ENCODE measurements at places on chromosomes 13 and 19.

- no peak for DNase-seq
Measured at GRCh38 chr19:33705860-33706259, 84.1 kb downstream of the CHST8 start.

GRCh38 chr13:105597573-105597972 is 937.9 kb downstream of the EFNB2 start:
- DNase-seq, result no peak

DNA sequence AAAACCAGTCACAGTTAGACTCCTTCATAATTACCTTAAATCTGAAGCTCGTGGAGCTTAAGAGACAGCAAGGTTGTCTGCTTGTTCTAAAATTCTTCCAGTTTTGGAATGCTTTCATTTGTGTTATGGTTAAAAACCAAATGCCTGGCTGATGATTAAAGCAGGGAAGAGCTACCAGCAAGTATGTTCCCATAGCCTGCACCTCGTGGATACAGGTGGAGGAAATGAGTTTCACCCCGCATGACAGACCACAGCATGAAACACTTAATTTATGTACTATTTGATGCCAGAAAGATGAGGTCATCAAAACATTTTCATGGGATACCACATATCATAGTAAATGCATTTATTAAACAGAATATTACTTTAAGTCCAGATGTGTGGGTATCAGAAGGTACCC is 416 bp upstream of the DOCK9 start:
- DNase-seq, result no peak

GRCh38 chr19:18670312-18670711 is 13.2 kb upstream of the CRTC1 start:
- DNase-seq, result no peak

- DNase-seq, result no peak
Measured at GRCh38 chr13:53920916-53921315, 892.3 kb downstream of the OLFM4 start.

DNA sequence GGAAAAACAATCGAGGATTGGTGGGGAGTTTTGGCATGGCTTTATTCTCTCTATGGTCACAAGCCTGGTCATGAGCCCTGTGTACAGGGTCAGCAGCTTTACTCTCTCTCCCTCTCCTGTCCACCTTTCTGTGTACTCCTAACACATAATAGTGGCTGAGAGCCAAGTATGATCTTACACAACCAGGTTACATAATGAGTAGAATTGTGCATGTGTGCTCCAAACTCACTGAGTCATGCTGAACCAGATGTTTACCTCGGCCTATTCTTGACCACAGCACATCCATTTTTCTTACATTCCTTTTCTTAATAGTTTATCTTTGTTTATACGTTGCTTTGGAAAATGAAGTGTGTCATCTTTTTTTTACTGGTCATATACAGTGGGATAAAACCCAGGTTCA is 53.1 kb downstream of the ZNF254 start:
- DNase-seq, result no peak

DNA sequence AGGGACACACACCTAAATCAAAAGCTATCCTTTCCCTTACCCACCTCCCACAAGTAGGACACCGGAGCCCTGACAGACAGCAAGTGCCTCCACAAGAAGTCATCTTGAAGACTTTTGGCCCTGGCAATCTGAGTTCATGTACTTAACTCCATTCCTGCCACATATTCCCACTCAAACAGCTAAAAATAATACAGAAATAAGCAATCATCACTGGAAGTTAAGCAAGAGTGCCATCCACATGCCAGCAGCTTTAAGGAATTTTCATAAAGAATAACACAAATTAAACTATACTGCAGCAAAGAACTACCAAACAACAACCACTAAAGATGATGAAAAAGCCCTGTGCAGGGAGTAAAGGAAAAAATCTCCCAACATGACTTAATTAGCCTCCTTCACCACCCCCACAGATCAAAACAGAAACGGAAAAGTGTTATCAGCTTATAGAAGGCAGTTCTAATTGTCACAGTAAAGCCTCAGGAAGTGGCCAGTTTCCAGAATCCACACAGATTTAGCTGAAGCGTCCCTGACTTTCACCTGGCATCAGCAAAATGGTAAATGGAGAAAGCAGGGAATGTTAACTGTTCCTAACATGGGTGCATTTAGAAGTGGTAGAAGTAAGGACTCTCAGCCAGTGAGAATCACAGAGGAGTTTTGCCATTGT is 343.9 kb downstream of the TBC1D4 start:
- DNase-seq, result no peak

GRCh38 chr13:38658906-38659305 is 28.0 kb upstream of the FREM2 start:
- DNase-seq, result no peak

GRCh38 chr13:41231786-41232185 is 31.6 kb downstream of the MTRF1 start:
- no peak for DNase-seq

- DNase-seq, result no peak
Measured at GRCh38 chr13:58773280-58773859, 1141.8 kb downstream of the PCDH17 start.

DNA sequence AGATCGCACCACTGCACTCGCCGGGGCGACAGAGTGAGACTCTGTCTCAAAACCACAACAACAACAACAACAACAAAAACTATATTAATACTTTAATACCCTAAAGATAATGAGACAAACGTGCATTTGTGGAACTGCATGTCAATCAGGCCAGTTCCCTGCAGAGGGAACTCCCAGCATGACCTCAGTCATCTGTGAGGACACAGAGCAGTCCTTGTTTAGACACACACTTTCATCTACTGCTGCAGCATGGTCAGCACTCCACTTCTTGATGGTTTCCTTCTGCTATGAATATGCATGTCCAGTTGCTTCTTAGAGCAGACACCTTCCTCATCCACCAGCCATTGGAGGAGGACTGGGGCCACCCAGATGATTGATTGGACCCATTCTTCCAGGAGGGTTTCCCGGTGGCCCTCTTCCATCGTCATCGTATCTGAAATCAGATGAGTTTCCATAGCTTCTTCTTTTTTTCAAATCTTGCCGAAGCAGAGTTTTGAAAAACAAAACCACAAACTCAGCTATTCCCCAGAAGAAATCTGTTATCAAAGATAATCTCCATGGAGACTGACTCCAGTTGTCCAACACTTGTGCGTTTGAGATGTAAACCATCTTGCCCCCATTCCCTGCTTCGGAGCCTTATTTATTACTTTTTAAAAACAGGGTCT is 26.5 kb downstream of the ZNF607 start:
- DNase-seq, result no peak

GRCh38 chr13:59963827-59964226 is 199.9 kb downstream of the DIAPH3 start:
- no peak for DNase-seq

- no peak for DNase-seq
Measured at GRCh38 chr19:48616491-48617056, 1.7 kb upstream of the FAM83E start.

DNA sequence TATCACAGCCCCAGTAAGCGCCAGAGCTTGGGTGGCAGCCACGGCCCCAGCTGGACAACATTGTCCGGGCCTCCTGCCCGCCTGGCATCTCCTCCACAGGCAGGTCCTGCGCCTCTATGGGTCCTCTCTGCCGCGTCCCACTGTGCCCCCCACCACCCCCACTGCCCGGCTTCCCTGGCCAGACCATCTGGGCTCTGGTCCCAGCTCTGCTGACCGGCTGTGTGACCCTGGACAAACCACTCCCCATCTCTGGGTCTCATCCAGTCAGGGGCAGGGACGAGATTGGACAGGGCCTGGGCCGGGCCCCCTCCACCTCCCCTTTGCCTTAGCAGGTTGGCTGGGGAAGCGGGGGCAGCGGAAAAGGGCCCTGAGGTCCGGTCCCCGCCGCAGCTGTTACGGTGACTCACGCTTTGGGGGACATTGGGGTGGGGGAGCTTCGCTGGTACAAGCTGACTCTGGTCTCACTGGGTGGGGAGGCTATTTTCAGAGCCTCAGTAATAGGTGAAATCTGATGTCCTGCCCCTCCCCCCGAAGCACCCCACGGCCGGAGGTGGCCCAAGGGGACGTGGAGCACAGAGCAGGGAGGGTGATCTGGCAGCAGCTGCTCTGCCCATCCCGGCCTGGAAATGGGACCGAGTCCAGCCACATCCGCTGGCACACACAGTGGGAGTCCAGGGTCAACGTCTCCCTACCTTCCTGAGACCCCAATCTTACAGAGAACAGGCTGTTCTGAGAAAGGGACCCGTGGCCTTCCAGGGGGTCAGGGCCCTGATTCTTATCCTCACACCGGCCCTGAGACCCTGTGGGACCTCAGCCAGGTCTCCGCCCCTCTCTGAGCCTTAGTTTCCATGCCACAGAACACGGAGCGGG is 9.1 kb downstream of the NFIC start:
- DNase-seq, result no peak

DNA sequence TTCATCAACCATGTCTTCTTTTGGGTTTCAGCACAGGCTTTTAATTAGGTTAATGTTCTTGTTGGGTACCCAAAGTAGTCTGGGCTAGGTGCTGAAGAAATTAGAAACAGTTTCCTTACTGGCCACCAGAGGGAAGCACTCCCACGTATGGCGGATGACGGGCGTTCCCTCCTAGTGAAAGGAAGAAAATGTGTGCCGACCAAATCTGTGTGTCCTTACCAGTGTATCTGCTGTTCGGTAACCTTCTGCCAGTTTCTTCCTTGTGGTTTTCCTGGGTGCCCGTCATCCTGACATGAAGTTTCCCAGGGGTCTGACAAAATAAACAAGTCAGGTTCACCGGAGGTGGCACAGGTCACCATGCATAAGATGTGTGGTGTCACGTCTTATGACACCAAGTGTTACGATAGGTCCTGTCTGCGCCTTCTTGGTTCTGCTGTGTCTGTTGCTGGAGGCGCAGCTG is 6.0 kb upstream of the WDR88 start:
- no peak for DNase-seq

GRCh38 chr13:111422348-111422747 is 101.9 kb downstream of the TEX29 start:
- no peak for DNase-seq

DNA sequence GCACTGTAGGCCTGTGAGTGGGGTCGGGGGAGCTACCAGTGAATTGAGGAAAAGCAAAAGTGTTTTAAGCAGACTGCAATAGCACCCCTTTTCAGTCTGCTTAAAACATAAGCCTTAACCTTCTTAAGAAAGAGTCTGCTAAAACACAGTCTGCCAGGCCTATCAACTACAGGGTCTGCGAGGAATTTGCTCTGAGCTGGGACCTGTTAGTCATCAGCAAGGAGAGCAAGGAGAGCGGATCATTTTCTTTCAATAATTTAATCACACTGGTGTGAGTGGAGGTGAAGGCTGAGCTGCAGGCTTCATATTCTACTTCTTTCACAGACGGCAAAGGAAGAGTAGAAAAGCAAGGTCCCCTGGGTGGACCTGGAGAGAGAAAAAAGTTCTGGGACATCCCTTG is 342.7 kb downstream of the ENOX1 start:
- DNase-seq, result no peak

Data from stimulated activated CD8-positive, alpha-beta memory T cell treated with anti-CD3 and anti-CD28 coated beads, Interleukin-7, amount 100 ng/mL, for 1 hour (primary cell).